Hair follicular keratinocyte (primary cell): ENCODE measurements at places on chromosomes 13 and 19. TPM values are rescaled to one million over a fixed set of nuclear protein-coding genes. Genes with fewer than 3 reads are reported as not detected.

The DAND5 gene
- not detected in 2 replicates for total RNA-seq

The SPATA13 gene
- total RNA-seq = 0.23 and 1.0 TPM in 2 replicates

The MAST1 gene
- total RNA-seq = 0.08 and 0.78 TPM in 2 replicates

The TNFAIP8L1 gene
- 3.7 and 6.6 TPM in 2 replicates for total RNA-seq

The GDF15 gene
- total RNA-seq = 2.2 and 30.3 TPM in 2 replicates

The GPI gene
- 219 and 253 TPM in 2 replicates for total RNA-seq

The IGSF23 gene
- total RNA-seq = not detected in 2 replicates

The PDE4C gene
- not detected in 2 replicates for total RNA-seq

The TEKTIP1 gene
- total RNA-seq = not detected in 2 replicates

The SULT2A1 gene
- not detected in 2 replicates for total RNA-seq

The CD22 gene
- total RNA-seq = not detected in 2 replicates

The MCF2L gene
- not detected in 2 replicates for total RNA-seq

The SAMD4B gene
- total RNA-seq = 47.5 and 53.5 TPM in 2 replicates

The SAFB2 gene
- total RNA-seq = 7.7 and 11.3 TPM in 2 replicates

The OR4F17 gene
- not detected in 2 replicates for total RNA-seq

The KLK14 gene
- total RNA-seq = 0.23 TPM in 1 of 2 replicates, not detected in the other

The WDR88 gene
- not detected in 2 replicates for total RNA-seq

The RNF17 gene
- total RNA-seq = not detected in 2 replicates

The RFPL4AL1 gene
- total RNA-seq = not detected in 2 replicates

The ADAMTS10 gene
- not detected in 2 replicates for total RNA-seq

The ZIC2 gene
- total RNA-seq = not detected in 2 replicates

The ZGLP1 gene
- total RNA-seq = 1.5 and 1.6 TPM in 2 replicates

The CYP2A7 gene
- total RNA-seq = not detected in 2 replicates

The FOXO1 gene
- 3.4 and 5.4 TPM in 2 replicates for total RNA-seq

The ACP5 gene
- total RNA-seq = 20.6 and 32.1 TPM in 2 replicates

The GPR4 gene
- not detected in 2 replicates for total RNA-seq

The KLF1 gene
- total RNA-seq = not detected in 2 replicates

The IGFL1 gene
- 0.23 and 0.34 TPM in 2 replicates for total RNA-seq

The RETN gene
- total RNA-seq = not detected in 2 replicates

The C19orf81 gene
- not detected in 2 replicates for total RNA-seq

The PRSS57 gene
- total RNA-seq = not detected in 2 replicates

The CEACAM4 gene
- total RNA-seq = not detected in 2 replicates

The PTGER1 gene
- total RNA-seq = 0.78 TPM in 1 of 2 replicates, not detected in the other

The TRAPPC6A gene
- total RNA-seq = 9.0 and 13.2 TPM in 2 replicates

The USE1 gene
- total RNA-seq = 16.8 and 19.1 TPM in 2 replicates

The GJB2 gene
- 409 and 921 TPM in 2 replicates for total RNA-seq

The SPC24 gene
- total RNA-seq = 14.7 and 43.4 TPM in 2 replicates

The FLT1 gene
- 0.08 and 0.65 TPM in 2 replicates for total RNA-seq

The IGFL2 gene
- total RNA-seq = not detected in 2 replicates
